ENCODE measurements at places on chromosomes 3 and 15. TPM values are rescaled to one million over a fixed set of nuclear protein-coding genes. Genes with fewer than 3 reads are reported as not detected.
A peak's percentile ranks its signal among the peaks of the same experiment; 100 is the strongest.

DNA sequence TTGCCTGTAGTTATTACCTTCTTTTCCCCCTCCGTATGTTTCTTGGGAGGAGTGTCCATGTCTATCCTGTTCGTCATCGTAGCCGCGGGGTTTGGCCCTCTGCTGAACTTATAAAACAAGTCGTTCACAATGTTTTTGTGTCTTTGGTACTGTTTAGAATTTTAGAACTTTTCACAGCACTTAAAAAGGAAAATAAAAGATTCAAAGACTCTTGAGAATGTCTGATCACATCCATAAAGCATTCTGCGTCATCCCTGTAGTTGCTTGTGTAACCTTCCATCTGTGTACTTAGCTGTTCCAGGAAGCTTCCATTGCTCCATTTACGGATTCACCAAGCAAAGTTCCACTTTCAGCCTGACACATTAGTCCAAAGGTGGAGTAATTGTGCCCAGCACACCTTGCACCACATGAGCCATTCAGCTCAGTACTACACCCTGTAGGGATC lies 677.1 kb upstream of the NR2F2 start:
- DNase-seq = no peak

AMT gene
- 1.5 TPM for total RNA-seq

GP9 gene
- total RNA-seq = not detected

ANKUB1 gene
- total RNA-seq = 1.0 TPM

DNA sequence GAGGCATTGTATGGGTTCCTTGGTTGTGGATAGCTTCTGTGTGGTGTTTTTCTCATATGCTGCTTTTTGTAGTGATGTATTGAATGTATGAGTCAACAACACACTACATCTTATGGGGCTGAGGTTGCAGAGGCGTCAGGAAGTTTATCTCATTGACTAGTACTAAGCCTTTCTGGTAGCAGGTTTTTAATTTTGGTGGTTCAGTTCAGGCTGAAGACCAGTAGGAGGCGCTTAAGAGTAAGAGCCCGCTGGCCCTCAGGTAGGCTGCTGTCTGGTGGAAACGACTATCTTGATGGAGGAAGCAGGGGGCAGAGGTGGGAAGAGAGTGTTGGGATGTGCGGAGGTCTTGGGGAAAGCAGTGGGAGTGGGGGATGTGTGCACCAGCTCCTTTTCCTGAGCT lies 62.4 kb downstream of the RTP4 start:
- DNase-seq = no peak

TM6SF1 gene
- total RNA-seq = 5.1 TPM

EID1 gene
- total RNA-seq = 339 TPM

DNA sequence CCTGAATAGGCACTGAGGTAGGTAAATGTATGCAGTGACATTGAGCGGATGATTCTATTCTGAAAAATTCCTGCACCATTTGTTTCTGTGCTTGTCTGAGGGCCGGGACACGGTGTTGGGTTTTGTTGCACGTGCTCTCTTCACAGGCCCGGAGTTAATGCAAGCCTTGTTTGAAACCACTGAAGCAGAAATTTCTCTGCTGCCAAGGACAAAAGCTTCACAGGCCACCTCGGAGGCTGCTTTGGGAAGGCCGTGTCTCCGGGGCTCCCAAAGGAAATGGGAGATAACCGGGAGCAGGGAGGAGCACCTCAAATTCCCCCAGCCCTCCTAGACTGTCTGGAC lies 179.4 kb downstream of the OPA1 start:
- DNase-seq = no peak

- no peak for DNase-seq
Measured at GRCh38 chr3:58369876-58370275, 37.2 kb downstream of the PXK start.

- peak; percentile 50 for DNase-seq
Measured at GRCh38 chr15:37995461-37996347, 61.3 kb downstream of the TMCO5A start.

CCDC9B gene
- 43.8 TPM for total RNA-seq

DNA sequence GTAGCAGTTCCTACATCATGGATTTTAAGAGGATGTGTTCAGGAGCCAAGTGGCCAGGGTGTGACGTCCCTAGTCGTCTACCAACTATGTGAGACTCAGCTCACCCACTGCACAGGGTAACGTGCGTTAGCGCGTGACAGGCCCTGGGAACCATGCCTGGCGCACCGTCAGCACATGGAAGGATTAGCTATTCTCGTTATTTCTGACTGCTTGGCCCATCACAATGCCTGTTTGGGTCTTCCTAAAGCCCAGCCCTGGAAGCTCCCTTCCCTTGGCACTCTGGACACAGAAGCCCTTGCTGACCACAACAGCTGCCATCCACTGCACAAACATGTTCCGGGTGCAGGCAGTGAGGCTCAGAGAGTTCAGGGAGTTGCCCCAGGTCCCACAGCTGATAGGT lies 91.0 kb upstream of the RPL32 start:
- DNase-seq = no peak

DNA sequence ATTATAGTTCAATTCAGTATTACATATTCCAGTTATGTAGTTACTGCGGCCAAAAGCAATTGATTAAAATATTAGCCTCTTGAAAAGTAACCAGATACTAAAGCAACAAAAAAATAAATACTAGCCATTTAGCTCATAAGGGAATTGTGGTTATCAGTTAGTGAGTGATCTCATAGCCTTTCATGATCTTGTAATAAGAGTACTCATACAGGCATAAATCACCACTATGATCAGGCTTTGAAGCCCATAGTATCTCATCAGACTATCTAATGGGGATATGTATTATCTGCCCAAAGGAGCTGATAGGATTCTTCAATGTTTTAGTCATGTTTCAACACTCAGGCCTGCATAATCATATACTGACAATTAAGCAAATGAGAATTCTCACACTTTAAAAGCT lies 184.1 kb upstream of the CCDC54 start:
- no peak for DNase-seq

DNA sequence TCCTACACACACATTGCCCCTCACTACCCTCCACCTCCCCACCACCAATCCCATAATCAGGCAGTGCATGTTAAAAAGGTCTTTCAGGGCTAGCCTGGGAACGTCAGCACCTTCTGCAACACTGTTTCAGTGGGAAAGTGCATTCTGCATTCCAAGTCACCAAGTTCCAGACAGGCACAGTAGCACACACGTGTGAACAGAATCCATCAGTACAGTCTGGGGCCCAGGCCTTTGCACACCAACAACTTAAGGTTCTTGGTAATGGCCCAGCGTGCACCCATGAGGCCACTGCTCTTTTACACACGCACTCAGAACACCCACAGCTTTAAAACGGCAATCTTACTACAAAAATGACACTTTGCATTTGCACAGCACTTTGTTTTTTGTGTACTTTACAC lies 1.2 kb downstream of the ANXA2 start:
- no peak for DNase-seq

GRCh38 chr3:71317749-71318457 lies 265.6 kb downstream of the FOXP1 start:
- DNase-seq = no peak

- no peak for DNase-seq
Measured at GRCh38 chr15:71455878-71456277, 340.6 kb downstream of the THSD4 start.

GRCh38 chr3:105316331-105316730 lies 50.4 kb upstream of the ALCAM start:
- DNase-seq = no peak

DNAJA4 gene
- 2.6 TPM for total RNA-seq

- no peak for DNase-seq
Measured at GRCh38 chr3:195151866-195152541, 119.0 kb downstream of the XXYLT1 start.

DNA sequence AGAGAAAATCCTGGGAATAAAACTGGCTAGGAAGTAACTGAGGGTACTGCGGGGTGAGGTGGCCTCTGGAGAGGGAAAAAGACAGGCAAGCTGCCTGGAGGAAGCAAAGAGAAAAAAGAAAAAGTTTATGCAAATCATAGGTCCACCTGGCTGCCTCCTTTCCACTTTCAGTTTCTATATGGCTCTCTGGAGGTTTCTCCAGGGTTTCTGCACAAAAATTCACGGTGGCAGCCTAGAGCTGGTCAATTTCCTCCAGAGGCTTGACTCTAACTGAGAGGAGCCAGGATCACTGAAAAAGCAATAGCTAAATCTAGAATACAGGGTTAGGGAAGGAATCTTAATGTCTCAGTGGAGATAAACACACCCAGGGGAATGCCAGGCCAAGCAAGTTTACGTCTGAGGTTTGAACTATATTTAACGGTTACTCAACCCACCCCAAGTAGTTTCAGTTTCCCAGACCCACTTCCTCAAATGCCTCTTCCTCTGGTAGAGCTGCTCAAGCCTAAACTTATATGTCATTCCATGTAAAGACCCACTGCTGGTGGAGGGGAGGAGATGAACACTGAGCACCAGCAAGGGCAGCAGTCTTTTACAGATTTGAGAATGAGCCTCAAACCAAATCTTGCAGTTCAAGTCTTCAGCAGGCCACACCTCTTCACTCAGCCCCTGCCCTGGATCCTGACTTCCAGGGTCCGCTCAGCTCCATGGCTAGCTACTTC lies 5.7 kb downstream of the LYSMD2 start:
- no peak for DNase-seq

GRCh38 chr3:42345811-42346210 lies 64.6 kb downstream of the LYZL4 start:
- DNase-seq = no peak

NAALADL2 gene
- total RNA-seq = 3.5 TPM

GRCh38 chr15:71708051-71708429 lies 102.3 kb upstream of the NR2E3 start:
- peak; percentile 75 for DNase-seq

- no peak for DNase-seq
Measured at GRCh38 chr3:42718338-42718737, 15.7 kb upstream of the HHATL start.

GRCh38 chr3:175526191-175526590 lies 667.1 kb downstream of the NAALADL2 start:
- no peak for DNase-seq

DNA sequence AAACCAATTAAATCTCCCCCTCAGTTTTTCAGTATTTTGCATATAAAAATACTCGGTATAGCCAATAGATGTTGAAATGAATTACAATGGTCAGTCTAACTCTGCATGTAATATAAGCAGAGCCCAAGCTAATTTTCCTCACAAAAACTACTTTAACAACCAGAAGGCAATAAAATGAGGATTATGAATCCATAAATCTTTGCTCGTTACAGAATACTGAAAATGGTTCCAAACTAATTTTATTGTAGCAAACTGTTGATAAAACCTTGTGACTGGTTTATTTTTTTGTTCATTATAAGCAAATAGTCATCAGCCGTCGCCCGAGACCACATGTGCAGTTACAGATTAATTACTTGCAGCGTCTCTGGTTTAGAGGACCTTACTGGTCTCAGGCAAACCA lies 183.2 kb downstream of the SSR3 start:
- DNase-seq = no peak

MAPKBP1 gene
- 34.4 TPM for total RNA-seq

CNTN4 gene
- 4.4 TPM for total RNA-seq

DNA sequence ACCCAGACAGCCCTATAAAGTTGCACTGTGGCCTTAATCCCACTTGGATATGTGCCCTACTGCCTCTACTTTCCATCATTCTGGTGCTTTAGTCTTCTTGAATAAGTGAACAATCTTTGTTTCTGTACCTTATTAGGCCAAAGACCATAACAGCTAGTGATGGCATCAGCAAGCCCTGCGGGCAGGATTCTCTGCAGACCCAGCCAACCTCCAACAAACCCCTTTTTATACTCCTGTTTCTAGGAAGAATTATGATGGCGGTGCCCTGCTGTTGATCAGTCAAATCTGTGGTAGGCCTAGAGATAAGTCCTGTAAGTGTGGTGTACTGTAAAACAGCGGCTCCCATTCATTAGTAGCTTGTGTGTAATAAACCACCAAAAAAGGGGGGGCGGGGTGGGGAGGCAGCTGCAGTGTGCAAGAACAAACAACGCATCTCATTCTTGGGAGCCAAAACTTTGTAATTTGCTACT lies 40.5 kb downstream of the SOX2 start:
- DNase-seq = no peak

- DNase-seq = no peak
Measured at GRCh38 chr3:83224101-83224868, 1462.8 kb upstream of the GBE1 start.

GRCh38 chr15:71051539-71051938 lies 63.7 kb upstream of the THSD4 start:
- no peak for DNase-seq

- no peak for DNase-seq
Measured at GRCh38 chr3:152842413-152842812, 7.5 kb downstream of the P2RY1 start.

ARGFX gene
- not detected for total RNA-seq

GRCh38 chr3:151386056-151386455 lies 1.5 kb upstream of the P2RY12 start:
- no peak for DNase-seq

DNA sequence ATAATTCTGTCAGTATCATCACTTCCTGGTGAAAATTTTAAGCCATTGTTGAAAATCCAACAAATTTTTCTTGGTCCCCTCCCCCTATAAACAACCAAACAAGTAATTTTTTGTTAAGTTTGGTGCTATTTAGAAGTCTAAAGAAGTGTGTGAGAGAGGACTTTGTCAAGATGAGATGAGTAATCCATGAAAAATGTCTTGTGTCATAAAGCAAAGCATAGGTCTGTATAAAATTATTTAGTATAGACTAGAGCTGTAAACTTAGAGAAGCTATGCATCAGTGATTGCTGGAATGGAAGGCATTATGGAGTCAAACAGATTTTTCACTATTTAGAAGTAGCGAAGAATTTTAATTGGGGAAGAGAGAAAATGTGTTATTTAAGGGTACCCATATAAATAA lies 31.4 kb downstream of the MAPK6 start:
- no peak for DNase-seq

EPB42 gene
- total RNA-seq = not detected

DNA sequence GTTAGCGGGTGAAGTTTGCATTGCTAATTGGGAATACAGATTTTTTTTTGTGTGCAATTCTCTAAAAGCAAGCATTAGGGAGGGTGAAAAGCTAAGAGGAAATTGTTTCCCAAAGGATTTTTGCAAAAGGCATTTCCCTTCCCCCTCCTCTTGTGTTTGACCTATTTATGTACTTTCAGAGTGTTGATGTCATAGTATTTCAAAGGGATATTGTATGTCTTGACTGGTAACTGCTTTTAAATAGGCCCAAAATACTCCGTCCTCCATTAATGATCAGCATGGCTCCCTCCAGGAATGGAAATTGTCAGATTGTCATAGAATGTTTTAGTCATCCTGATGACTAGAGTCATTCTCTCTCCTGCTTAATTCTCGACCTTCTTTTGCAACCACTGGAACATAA lies 32.4 kb downstream of the TRIM71 start:
- no peak for DNase-seq

HRG gene
- total RNA-seq = not detected

DNA sequence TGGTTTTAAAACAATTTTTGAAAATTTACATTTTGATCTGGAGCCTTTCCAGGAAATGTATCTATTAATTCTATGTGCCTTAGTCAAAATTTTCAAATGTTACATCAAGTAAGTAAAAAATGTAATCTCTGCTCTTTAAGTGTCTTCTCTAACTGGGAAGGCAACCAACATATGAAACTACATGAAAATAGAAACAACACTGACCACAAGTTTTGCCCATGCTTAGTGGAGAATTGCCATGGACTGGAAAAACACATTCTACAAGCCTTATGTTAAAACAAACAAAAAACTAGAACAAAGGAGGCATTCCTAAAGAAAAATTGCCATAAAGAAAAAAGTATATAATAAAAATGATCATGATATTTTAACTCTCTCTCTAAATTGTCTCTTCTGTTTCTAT lies 75.9 kb upstream of the SPRED1 start:
- no peak for DNase-seq

All from uterus (tissue), 4 donors.